ENCODE measurements at places on chromosomes 5 and 9.

DNA sequence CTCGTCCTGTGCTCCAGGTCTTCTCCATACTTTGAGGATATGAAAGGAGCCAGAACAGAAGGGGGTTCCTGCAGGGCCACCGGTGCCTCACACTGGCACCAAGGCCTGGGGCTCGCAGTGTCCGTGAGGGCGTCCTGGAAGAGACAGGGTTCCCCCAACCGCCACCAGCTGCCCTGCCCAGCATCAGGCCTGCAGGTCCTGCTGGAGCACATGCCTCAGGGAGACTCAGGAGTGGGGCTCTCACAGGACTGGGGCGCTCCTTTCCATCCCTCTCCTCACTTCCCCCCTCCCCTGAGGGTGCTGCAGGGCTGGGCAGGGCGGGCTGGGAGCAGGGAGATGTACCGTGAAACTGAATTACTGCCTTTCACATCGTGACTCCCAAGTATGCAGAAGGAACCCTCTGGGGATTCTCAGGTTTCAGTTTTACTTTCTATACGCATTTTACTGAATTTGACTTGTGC lies 31.7 kb downstream of the CEP72 start:
- DNase-seq, result no peak

DNA sequence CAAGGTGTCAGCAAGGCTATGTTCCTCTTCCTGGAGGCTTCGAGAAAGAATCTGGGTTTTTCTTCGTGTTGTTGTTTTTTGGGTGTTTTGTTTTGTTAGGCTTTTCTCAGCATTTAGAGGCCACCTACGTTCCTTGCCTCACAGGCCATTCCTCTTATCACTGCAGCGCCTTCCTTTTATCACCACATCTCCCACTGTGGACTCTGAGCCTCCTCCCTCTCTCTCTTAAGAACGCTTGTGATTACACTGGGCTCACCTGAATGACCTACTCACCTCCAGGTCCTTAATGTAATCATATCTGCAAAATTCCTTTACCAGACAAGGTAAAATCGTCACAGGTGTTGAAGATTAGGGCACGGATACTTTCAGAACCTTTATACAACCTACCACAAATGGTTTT lies 340.8 kb downstream of the DTWD2 start:
- DNase-seq, result no peak

DNA sequence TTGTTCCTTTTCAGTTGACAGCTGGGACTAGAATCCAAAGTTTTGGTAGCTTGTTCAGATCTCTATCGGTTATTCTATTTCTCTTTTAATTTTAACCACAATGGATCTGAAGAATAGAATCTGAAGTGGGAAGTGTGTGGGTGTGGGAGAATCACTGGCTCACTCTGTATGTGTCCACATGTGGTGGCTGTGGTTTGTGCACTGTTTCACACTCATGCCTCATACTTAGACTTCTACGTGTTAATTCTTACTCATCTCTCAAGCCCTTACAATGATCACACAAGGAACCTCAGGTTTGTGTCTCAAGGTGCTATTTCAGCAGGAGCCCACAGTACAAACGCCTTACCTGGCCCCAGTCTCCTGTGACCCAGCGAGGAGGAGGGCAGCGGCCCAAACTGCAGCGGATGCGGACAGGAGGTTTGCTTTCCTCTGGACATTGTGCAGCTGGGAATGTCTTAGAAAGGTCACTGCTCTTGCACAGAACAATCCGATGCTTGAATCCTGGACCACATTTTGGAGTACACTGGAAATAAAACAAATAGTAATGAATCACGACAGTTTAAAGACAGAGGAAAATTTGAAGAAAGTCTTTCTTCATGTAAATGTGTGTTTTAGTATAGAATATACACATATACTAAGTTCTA lies 309.1 kb downstream of the ADAMTS6 start:
- no peak for DNase-seq

- no peak for DNase-seq
Observed at GRCh38 chr5:41776435-41776834, 93.8 kb downstream of the OXCT1 start.

All from NCI-H2081 treated with DMSO at 0.1 percent for 48 hours (cell line).